Activated CD8-positive, alpha-beta memory T cell treated with anti-CD3 and anti-CD28 coated beads, Interleukin-2, amount 50 U/mL, for 4 hours (primary cell): ENCODE measurements at places on chromosomes 5 and 9.

DNA sequence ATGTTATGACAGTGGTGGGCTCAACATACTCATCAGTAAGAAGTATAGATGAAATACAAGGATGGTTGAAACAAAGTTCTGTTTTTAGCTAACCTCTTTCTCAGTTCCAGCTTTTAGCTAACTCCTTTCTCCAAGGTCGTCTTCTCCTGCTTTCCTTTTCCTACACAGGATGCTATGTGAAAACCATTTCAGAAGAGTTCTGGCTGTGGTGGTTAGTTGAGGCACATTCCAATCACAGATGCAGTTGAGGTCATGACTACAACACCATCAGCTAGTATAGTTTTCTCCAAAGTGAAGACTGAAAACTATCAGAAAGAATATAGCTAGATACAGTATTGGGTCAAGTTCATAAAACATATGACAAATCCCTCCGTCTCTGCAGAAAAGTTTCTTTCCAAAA lies 477.7 kb upstream of the C9orf72 start:
- DNase-seq: no peak

- no peak for DNase-seq
Observed at GRCh38 chr5:40479939-40480338, 199.8 kb upstream of the PTGER4 start.

GRCh38 chr9:134134949-134135342 lies 936 bp upstream of the WDR5 start:
- DNase-seq: no peak

DNA sequence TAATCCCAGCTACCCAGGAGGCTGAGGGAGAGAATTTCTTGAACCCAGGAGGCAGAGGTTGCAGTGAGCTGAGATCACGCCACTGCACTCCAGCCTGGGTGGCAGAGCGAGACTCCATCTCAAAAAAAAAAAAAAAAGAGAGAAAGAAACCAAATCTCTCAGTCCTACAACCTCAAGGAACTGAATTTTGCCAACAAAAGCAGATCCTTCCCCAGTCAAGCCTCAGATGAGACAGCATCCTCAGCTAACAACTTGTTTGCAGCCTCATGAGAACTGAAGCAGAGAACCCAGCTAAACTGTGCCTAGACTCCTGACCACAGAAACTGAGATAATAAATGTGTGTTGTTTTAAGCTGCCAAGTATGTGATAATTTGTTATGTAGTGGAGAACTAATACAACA lies 7.5 kb upstream of the IL6ST start:
- DNase-seq: no peak

DNA sequence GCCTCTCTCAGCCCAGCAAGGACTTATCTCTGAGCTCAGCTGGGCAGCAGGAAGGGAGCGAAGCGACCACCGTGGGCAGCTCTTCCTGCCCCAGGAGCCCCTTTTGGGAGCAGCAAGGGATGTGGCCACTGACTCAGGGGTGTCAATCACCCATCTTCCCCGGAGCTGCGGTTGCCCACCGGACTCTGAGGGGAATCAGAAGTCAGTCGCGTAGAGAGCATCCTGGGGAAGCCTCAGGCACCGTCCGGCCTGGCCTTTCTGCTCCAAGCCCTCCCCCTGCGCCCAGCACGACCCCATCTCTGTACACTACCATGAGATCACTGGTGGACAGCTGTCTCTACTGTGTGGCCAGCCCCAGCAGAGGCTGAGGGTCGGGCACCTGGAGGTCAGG lies 24.6 kb downstream of the GFI1B start:
- DNase-seq: no peak

- no peak for DNase-seq
Observed at GRCh38 chr5:52043543-52043942, 660.3 kb downstream of the ISL1 start.

DNA sequence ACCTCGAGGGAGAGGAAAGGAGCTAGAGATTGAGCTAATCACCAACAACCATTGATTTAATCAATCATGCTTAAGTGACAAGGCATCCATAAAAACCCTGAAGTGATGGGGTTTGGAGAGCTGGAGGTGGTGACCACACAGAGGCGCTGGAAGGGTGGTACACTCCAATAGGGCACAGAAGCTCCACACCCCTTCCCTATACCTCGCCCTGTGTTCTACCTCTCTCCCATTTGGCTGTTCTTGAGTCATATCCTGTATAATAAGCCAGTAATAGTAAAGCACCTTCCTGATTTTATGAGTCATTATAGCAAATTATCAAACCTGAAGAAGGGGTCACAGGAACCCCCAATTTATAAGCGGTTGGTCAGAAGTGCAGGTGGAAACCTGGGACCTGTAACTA lies 18.3 kb downstream of the ACTL7B start:
- no peak for DNase-seq

- no peak for DNase-seq
Observed at GRCh38 chr5:154397652-154398406, 48.0 kb upstream of the SAP30L start.

GRCh38 chr5:171152382-171152781 lies 156.7 kb upstream of the TLX3 start:
- no peak for DNase-seq

GRCh38 chr9:79390077-79390698 lies 181.6 kb upstream of the TLE4 start:
- no peak for DNase-seq

DNA sequence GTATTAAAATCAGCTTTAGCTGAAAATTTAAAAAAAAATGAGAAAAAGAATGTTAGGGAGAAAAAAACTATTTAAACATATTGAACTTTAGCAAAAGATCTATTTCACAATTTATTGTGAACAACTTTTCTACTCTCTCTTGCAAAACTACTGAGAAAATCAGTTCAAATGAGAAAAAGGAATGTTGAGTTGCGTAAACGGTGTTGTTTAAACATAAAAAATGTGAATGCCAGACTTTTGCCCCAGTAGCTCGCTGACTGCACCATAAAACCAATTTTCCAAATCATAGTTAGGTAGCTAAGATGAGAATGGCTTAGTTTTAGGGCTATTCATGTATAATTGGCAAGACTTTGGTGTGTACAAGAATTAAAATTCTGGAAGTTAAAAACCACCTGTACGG lies 13.4 kb upstream of the RAD23B start:
- DNase-seq: no peak

GRCh38 chr5:153439130-153439529 lies 51.3 kb upstream of the GRIA1 start:
- DNase-seq: no peak

DNA sequence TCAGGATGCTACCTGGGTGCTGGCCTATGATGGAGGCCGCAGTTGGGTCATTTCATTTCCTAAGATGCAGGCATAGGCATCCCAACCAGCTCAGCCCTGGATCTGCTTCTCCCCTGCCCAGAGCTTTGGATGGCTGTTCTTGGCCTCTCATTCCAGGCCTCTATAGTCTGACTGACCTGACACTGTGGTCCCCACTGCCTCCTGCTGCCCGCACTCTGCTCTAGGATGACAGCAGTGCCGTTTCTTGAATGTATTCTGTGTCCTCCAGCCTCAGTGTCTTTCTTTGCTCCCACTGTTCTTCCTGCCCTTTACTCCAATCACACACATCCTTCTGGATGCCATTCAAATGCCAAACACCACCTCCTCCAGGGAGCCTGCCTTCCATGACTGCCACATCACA lies 235.7 kb downstream of the HSPA4 start:
- peak; percentile 46 for DNase-seq

- no peak for DNase-seq
Observed at GRCh38 chr9:134781591-134782302, 98.9 kb upstream of the FCN2 start.

- DNase-seq: no peak
Observed at GRCh38 chr5:37251665-37252064, 2.5 kb upstream of the CPLANE1 start.

- DNase-seq: no peak
Observed at GRCh38 chr5:32038523-32038922, 135.6 kb downstream of the GOLPH3 start.
